ENCODE measurements at places on chromosomes 6 and 20.

GRCh38 chr20:53445321-53445731 is 148.3 kb downstream of the ZNF217 start:
- DNase-seq = no peak

DNA sequence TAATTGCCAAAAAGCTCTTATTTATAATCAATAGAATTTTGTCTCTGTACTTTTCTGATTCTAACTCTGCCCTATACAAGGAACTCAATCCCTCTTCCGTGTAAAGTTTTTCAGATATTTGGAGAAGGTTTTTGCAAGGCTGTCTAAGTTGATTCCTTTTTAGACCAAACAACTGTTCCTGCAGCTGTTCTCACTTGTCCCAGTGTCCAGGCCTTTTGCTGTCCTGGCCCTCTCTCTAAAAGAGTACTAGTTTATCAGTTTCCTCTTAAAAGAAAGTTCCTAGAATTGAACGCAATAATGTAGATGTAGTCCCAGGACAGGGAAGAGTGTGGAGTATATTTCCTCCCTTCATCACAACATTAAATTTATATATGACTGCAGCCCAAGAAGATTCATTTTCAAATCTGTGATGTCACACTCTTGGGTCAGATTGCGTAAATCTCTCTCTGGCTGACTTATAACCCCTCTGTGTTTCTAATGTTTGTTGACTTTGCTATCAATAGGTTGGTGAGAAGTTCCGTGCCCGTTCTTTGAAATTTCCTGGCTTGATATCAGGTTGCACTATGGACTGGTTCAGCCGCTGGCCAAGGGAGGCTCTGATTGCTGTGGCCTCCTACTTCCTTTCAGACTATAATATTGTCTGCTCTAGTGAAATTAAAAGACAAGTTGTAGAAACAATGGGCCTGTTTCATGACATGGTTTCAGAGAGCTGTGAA is 139.4 kb upstream of the GLP1R start:
- no peak for DNase-seq

GRCh38 chr6:162962093-162962492 is 234.3 kb downstream of the PACRG start:
- no peak for DNase-seq

DNA sequence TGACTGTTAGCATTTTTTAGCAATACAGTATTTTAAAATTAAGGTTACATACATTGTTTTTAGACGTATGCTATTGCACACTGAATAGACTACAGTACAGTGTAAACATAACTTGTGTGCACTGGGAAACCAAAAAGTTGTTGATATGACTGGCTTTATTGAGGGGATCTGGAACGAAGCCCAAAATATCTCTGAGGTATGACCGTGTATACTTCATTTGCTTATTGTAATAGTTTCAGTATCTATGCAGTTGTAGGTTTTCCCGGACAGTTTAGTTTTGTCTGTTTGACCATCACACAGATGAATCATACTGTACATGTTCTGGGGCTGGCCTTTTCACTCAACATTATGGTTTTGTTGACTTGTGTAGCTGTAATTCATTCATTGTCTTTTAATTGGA is 6.9 kb upstream of the ZBTB12 start:
- no peak for DNase-seq

GRCh38 chr6:53917464-53917842 is 122.6 kb downstream of the LRRC1 start:
- DNase-seq = no peak

GRCh38 chr20:17698384-17698783 is 1.4 kb upstream of the BANF2 start:
- no peak for DNase-seq

DNA sequence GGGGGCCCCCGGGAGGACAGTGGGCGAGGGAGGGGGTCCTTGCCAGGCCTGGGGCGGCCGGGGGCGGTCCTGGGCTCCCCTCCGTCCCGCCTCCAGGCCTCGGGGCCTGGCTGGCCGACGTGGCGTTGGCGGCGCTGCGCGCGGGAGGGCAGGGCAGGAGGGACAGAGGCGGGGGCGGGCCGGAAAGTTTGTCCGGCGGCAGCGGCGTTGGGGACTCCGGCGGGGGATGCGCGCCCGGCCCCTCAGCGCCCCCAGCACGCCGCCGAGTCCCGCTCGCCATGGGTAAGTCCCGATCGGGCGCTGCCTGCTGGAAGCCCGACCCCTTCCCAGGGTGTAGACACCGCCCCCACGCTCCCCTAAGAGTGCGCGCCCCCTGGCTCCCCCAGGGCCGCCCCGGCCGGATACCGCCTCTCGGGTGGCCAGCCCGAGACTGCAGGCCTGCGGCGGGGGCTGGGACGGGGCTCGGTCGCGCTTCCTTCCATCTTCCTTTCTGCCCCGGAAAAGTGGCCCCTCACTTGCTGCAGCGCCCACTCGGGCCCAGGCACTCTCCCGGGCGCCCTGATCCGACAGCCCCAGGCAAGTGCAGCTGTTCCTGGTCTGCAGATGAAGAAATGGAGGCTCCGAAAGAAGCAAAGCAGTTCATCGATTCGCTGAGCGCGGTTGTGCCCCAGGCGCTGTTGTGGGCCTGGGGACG is at the start of gene SLC2A10:
TSS of gene SLC2A10 (plus strand) at position 191 of the 694 bp plus-strand sequence. CDS start at position 279, 88 bp downstream.
- no peak for DNase-seq

DNA sequence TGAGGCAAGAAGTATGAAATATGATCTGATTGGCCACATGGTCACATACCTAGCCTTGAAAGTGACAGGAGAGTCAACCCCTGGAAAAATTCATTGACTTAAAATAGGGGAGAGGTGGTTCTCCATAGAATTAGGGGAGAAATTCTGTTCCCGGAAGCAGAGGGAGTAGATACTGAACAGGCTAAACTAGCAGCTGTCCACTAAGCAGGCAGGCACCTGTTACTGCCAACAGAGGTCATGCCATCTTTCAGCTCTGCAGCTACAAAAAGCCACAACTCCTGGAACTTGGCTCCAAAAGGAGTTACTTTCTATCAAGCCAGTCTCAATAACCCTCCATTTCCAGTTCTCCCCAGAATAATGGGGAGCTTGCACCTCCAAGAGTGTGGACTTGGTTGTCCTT is 352.5 kb downstream of the MAFB start:
- DNase-seq = no peak

DNA sequence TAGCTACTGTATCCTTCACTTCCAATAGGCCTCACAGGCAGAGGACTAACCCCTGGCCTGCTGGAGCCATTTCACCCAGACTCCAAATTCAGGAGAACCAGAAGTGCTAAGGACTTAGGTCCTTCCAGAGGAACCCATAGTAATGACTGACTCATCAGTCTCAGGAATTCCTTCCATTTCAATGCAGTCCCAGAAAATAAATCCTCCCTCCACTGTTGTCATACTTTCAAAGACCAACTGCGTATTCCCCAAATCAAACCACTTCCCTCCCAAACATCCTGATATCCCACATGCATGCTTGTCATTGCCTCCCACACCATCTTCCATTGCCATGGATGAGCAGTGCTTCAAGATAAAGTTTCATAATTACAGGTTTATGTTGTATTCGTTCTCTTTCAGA is 31.8 kb upstream of the NT5E start:
- no peak for DNase-seq

DNA sequence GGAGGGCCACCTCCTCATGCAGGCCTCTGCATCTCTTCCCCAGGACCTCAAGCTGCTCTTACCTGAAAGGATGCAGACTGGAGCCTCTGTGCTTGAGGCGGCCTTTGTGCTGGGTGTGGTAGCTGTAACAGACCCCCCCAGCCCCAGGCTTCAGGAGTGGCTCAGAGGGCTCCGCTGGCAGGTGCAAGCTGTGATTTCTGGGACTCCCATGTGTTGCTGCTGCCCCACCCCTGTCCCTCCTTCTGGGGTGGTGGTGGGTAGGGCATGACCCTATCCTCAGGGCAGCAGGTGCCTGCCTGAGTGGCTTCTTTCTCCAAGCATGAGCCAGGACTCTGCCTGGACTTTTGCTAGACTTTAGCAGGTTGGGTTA is 121.2 kb downstream of the SULF2 start:
- DNase-seq = no peak

DNA sequence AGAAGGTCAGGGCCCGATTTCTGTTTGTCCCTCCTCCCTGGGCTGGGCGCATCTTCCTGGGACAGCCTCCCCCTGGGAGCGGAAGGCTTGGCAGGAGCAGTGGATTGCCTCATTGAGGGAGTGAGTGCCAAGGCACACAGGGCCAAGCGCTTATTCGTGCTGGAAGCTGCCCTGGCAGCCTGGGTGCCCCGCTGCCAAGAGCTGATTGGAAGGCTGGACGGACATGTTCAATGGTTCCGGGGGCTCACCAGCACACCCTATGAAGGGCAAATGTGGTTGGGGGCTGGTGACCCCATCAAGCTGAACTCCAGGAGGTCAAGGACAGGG is 10.3 kb upstream of the ZNF831 start:
- DNase-seq = no peak

- no peak for DNase-seq
These were observed 11.4 kb upstream of the LTA start for GRCh38 chr6:31560697-31561058.

DNA sequence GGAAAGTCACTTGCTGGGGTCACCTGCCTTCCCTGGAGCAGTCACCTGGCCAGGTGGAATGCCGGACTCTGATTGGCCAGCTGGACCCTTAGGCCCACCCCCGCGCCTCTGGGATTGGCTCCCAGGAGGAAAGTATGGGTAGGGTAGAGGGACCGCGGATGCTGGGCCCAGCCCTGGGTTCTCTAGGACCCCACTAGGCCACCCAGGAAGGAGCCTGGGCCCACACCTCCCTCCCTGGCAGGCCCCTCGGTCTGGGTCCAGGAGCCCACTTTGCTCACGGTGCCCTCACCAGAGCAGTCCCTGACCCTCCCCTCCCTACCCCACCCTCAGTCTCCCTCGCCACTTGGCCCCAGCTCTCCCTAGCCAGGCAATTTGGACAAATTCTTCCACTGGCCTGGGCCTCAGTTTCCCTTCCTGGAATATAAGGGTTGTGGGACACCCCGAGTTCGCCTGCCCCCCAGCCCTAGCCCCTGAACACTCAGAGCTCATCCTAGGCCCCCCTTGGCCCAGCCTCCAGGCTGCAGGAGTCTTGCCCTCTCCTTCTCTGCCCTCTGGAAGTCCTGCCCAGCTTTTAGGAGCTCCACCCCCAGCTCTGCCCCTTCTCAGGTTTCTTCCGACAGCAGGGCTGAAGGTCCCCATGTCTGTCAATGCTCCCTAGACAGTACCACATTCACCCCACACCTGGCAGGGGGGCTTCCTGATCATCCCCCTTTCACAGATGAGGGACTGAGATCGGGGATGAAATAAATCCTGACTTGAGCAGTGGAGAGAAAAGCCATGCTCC is 299.6 kb downstream of the TAF4 start:
- DNase-seq = no peak
